SK-N-DZ (cell line): ENCODE measurements at places on chromosomes 6 and 20.

- no peak for DNase-seq
Observed at GRCh38 chr20:38999965-39000910, 38.1 kb downstream of the DHX35 start.

GRCh38 chr6:53148684-53149083 lies at the start of gene GCM1:
TSS of gene GCM1 (minus strand) at chr6:53148841. CDS start at chr6:53145632, 3,209 bp downstream.
- no peak for DNase-seq

GRCh38 chr20:57257701-57258453 lies 8.6 kb downstream of the BMP7 start:
- DNase-seq, result no peak

GRCh38 chr6:34288581-34288980 lies 39.8 kb upstream of the SMIM29 start:
- no peak for DNase-seq

- peak; percentile 88 for DNase-seq
Observed at GRCh38 chr6:90403489-90404381, 107.1 kb upstream of the BACH2 start.

- no peak for DNase-seq
Observed at GRCh38 chr6:151230277-151230577, 9.5 kb upstream of the AKAP12 start.

- no peak for DNase-seq
Observed at GRCh38 chr6:167408235-167408869, 83.5 kb downstream of the TTLL2 start.

- DNase-seq, result no peak
Observed at GRCh38 chr6:98487612-98488011, 346.8 kb upstream of the POU3F2 start.

DNA sequence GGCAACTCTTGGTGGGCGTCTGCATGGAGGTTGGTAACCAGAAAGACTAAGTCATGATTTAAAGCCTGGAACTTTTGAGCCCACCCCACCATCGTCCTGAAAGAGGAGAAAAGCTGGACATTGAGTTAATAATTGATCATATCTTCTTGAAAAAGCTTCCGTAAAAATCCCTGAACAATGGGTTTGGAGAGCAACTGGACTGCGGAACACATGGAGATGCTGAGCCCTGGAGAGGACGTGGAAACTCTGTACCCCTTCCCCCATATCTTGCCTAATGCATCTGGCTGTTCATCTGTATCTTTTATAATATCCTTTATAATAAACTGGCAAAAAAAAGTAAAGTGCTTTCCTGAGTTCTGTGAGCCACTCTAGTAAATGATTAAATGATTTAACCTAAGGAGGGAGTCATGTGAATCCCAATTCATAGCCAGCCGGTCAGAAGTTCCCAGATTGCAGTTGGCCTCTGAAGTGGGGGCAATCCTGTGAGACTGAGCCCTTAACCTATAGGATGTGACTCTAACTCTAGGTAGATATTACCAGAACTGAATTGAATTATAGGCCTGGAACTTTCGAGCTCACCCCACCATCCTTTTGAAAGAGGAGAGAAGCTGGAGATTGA lies 26.5 kb upstream of the LGSN start:
- DNase-seq, result no peak
